ENCODE measurements at places on chromosomes 16 and 17.

- no peak for DNase-seq
Observed at GRCh38 chr17:27590864-27591263, 40.1 kb upstream of the LGALS9 start.

DNA sequence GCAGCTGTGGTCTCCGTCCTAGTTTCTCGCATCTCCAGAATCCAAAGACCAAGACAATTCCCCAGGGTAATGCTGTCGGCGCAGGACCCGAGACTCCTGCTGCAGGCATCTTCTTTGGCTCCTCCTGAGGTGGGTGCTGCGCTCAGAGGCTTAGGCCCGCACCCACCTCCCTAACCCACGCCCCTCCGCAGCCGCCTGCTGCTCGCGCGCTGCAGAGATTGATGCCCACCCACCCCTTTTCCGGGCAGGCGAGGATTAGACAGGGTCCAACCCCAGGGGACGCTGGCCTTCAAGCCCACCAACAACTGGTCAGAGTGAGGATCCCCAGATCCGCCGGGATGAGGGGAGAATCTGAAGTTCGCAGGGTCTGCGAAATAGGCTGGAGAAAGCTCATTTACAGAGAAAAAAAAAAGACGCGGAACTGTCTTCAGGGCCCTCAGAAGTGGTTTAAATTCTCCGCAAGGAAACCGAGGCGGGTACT lies 27.9 kb downstream of the SLFN11 start:
- DNase-seq = no peak

GRCh38 chr17:49285716-49286115 lies 55.1 kb upstream of the PHOSPHO1 start:
- no peak for DNase-seq

DNA sequence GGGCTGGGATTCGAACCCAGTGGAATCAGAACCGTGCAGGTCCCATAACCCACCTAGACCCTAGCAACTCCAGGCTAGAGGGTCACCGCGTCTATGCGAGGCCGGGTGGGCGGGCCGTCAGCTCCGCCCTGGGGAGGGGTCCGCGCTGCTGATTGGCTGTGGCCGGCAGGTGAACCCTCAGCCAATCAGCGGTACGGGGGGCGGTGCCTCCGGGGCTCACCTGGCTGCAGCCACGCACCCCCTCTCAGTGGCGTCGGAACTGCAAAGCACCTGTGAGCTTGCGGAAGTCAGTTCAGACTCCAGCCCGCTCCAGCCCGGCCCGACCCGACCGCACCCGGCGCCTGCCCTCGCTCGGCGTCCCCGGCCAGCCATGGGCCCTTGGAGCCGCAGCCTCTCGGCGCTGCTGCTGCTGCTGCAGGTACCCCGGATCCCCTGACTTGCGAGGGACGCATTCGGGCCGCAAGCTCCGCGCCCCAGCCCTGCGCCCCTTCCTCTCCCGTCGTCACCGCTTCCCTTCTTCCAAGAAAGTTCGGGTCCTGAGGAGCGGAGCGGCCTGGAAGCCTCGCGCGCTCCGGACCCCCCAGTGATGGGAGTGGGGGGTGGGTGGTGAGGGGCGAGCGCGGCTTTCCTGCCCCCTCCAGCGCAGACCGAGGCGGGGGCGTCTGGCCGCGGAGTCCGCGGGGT lies at the start of gene CDH1:
Gene CDH1, plus strand, starts transcription at position 247 of the 684 bp plus-strand sequence. Its CDS starts 124 bp downstream, at position 371.
- DNase-seq = peak; percentile 2

DNA sequence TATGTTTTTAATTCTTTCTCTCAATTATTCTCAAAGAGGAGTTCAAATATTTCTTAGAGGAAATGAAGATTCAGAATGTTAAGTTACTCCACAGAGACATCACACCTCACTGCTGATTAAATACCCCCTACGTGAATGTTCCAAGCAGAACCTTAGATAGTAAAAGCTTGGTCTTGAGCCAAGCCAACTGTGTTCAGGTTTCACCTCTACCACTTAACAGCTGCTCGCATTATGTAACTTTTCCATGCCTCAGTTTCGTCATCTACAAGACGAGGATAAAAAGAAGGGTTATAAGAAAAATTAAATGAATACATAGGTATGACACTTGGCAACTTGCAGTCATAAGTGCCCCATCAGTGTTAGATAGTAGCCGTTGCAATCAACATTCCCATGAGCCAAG lies 356.2 kb downstream of the RBFOX1 start:
- DNase-seq = no peak

GRCh38 chr16:47916266-47916665 lies 239.5 kb downstream of the ABCC12 start:
- DNase-seq = no peak

Data from activated CD4-positive, alpha-beta T cell treated with anti-CD3 and anti-CD28 coated beads, Interleukin-2, amount 50 U/mL, for 4 hours (primary cell).